Right renal pelvis (tissue), 4 donors: ENCODE measurements at places on chromosomes 5 and 9.
A peak's percentile ranks its signal among the peaks of the same experiment; 100 is the strongest.

- no peak for DNase-seq
Observed at GRCh38 chr5:145946112-145946861, 9.9 kb downstream of the SH3RF2 start.

- no peak for DNase-seq
Observed at GRCh38 chr9:109880276-109881169, 100.5 kb downstream of the PALM2AKAP2 start.

DNA sequence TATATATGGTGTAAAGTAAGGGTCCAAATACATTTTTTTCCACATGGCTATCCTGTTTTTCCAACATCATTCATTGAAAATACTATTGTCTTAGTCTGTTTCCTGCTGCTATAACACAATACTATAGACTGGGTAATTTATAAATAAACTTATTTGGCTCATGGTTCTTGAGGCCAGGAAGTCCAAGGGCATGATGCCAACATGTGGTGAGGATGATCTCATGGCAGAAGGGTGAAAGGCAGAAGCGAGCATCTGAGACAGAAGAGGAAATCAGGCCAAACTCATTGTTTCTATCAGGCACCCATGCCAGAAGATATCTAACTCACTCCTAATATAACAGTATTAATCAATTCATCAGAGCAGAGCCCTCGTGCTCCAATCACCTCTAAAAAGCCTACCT lies 42.6 kb downstream of the ANKRD55 start:
- no peak for DNase-seq

- DNase-seq = no peak
Observed at GRCh38 chr5:71961786-71962185, 145.5 kb upstream of the MAP1B start.

- no peak for DNase-seq
Observed at GRCh38 chr9:84761137-84761808, 91.7 kb downstream of the NTRK2 start.

GRCh38 chr5:151450605-151451004 lies 3.2 kb downstream of the SLC36A1 start:
- no peak for DNase-seq

DNA sequence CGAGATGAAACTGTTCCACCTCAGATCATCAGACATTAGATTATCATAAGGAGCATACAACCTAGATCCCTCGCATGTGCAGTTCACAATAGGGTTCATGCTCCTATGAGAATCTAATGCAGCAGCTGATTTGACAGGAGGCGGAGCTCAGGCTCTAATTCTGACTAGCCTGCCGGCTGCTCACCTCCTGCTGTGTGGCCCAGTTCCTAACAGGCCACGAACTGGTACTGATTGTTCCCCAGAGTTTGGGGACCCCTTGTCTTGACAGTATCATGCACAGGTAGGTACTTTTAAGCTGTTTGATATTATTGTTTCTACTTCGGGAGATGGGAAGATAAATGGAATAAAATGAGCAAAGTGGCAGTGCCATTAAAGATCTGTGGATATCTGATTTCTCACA lies 66.9 kb downstream of the ZCCHC7 start:
- DNase-seq = no peak

GRCh38 chr9:69822116-69822750 lies 1.6 kb downstream of the CFAP95 start:
- no peak for DNase-seq

- DNase-seq = peak; percentile 3
Observed at GRCh38 chr5:152462021-152462721, 57.1 kb upstream of the NMUR2 start.

- DNase-seq = no peak
Observed at GRCh38 chr5:136225796-136226195, 32.8 kb upstream of the SMIM32 start.

GRCh38 chr5:118115791-118116190 lies 872.6 kb downstream of the DTWD2 start:
- DNase-seq = no peak

DNA sequence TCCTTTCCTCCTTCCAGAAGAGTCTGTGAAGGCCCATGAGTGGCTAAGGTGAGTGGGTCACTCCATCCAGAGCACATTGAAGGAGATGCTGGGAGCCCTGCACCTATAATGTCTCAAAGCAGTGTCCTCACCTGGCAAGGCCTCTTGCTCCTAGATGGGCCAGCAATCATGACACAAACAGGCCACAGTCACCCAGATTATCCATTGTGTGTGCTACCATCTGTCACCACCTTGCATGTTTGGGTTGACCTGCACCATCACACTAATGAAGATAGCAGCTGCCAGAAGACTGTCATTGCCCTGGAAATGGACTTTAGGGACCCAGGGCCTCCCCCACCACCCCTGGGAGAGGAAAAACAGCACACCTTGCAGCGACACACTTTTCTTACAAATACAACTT lies 69.6 kb downstream of the GABBR2 start:
- DNase-seq = no peak

DNA sequence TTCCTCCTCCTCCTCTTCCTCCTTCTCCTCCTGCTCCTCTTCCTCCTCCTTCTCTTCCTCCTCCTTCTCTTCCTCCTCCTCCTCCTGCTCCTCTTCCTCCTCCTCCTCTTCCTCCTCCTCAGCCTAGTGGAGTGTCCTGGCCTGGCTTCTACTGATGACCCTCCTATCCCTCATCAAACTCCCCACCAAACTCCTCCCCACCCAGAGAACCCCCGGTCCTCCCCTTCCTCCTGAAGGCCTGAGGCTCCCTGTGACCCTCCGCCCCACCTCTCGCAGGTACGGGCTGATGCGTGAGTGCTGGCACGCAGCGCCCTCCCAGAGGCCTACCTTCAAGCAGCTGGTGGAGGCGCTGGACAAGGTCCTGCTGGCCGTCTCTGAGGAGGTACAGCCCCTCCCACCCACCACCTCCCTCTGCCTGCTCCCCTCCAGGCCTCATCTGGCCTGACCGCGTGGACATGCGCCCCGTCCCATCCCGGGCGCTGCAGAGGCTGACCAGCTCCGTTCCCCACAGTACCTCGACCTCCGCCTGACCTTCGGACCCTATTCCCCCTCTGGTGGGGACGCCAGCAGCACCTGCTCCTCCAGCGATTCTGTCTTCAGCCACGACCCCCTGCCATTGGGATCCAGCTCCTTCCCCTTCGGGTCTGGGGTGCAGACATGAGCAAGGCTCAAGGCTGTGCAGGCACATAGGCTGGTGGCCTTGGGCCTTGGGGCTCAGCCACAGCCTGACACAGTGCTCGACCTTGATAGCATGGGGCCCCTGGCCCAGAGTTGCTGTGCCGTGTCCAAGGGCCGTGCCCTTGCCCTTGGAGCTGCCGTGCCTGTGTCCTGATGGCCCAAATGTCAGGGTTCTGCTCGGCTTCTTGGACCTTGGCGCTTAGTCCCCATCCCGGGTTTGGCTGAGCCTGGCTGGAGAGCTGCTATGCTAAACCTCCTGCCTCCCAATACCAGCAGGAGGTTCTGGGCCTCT lies 10.6 kb downstream of the FGFR4 start:
- DNase-seq = no peak
